ENCODE measurements at places on chromosomes 2 and 18. TPM values are rescaled to one million over a fixed set of nuclear protein-coding genes. Genes with fewer than 3 reads are reported as not detected.

DNA sequence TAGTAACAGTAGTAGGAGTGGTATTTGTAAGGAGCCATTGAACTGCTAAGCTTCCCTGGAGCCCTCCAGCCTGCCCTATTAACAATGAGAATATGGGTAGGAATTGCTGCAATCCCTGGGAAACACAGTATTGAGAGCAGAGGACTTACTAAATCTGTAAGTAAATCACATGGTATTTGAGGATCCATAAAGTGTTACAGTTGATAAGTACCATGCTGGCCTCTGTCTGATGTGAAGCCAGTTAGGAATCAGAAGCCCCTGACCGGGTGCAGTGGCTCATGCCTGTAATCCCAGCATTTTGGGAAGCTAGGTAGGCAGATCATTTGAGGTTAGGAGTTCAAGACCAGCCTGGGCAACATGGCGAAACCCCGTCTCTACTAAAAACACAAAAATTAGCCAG is 224.6 kb downstream of the C1D start:
- no peak for DNase-seq

DNA sequence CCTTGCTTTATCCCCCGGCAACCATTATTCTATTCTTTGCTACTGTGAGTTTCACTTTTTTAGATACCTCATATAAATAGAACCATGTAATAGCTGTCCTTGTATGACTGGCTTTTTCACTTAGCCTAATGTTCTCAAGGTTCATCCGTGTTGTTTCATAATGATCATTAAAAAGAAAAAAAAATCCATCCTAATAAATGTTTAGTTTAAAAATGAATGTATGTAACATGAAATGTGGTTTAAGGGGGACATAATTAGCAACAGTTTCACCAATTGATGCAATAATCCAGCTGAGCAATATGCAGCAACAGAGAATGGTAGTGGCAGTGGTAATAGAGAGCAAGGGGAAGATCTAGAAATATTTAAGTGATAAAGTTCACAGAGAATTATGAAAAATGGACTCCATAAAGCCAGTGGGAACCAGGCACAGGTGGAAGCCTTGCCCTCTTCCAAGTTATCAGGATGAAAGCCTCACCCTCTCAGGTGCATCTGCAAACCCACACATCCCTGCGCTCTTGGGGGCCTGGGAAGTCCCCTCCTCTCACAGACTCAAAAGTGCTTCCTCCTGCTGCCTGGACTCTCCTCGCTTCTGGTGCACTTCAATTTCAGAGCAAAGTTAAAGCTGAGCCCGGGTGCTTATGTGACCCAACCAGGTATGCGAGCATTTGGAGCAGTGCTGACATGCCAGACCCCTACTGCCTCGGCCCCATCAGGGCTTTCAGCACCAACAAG is 1403.3 kb upstream of the SLC39A10 start:
- no peak for DNase-seq

GRCh38 chr2:54285451-54285850 is 29.4 kb upstream of the TSPYL6 start:
- no peak for DNase-seq

DNA sequence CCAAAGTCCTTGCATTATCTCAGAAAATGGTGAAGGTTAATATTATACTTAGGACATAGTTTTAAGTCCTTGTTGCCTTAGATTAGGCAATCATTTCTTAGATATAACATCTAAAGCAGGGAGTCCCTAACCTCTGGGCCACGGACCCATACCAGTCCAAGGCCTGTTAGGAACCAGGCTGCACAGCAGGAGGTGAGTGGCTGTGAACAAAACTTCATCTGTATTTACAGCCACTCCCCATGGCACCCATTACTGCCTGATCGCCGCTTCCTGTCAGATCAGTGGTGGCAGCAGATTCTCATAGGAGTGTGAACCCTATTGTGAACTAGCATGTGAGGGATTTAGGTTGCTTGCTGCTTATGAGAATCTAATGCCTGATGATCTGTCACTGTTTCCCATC is 86.5 kb upstream of the MYO3B start:
- DNase-seq, result no peak

DNA sequence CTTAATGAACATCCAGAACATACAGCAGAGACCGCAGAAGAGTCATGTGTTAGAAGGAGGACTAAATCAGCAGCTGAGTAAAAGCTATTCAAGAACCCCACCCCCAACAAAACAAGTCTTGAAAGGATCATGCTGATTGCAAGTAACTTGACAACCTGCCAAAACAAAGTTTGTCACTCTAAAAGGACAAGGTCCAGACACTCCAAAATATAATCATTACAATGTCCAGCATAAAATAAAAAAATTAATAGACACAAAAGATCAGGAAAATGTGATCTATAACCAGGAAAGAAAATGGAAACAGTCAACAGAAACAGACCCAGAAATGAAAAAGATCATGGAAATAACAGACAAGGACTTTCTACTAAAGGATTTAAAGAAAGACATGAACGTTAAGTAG is 28.5 kb downstream of the CCDC88A start:
- no peak for DNase-seq

DNA sequence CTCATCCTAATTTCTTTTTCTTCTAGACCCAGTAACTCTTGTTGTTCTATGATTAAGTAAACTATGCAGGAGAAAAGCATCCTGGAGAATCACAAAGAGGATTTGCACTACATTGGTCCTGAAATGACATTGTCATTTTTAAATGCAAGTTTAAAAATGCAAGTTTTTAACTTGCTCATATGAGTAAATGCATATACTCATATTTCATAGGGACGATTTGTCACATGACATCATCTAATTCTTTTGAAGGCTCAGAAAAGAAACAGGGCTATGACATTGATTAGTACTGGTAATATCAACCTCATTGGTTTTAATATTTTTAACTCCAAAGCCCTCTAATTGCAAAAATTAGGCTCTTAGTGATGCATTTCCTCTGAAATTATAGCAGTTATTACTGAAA is 324.4 kb downstream of the LRRTM1 start:
- no peak for DNase-seq

DNA sequence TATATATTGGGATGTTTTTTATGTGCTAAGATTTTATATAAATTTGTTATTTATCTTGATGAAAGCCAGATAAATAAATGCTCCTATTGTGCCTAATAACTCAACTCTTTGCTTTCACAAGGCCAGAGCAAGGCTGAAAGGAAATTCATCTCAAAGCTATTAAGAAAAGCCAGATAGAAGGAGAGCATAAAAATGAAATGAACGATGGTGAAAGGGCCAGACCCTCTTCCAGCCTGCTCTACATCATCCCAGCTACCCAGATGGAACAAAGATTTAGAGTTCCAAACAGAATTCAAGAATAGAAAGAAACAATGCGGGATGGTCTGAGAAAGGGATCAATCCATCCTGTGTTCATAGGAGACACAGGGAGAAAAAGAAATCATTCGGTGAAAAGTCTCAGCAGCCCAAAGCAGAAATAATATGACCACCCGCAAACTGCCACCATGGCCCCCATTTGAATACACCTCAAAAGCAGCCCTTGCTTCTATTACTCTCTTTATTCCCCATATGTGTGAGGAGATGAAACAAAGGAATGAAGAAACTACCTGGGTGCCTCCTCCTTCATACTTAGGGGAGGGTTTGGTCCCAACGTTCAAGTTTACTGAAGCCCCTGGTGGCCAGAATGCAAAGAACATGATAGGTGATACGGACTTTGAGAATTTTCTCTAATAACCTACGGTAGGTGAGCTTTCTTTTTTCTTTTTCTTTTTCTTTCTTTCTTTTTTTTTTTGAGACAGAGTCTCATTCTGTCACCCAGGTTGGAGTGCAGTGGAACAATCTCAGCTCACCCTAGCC is 110.1 kb upstream of the FBXO11 start:
- DNase-seq, result no peak

GRCh38 chr2:235270291-235270690 is 223.6 kb upstream of the AGAP1 start:
- DNase-seq, result no peak

DNA sequence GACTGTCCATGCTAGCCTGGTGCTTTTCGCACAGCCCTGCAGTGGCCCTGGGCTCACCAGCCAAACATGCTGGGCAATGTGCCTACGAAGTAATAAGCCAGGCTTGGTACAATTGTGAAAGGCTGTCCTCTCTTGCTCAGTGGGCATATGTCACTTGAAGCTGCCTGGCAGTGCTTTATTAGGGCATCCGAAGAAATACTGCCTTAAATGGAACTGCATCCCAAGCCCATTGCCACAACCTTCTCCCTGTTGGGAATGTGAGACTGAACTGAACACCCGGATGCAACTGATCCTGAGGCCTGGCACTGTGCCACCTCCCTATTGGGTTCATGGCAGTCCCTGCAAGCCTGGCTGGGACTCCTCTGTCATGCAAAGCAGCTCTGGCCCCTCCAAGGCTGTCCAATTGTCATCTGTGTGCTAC is 15.9 kb downstream of the CAPG start:
- DNase-seq, result no peak

- no peak for DNase-seq
These were observed 1274.5 kb upstream of the CRIM1 start for GRCh38 chr2:35081001-35081621.

DNA sequence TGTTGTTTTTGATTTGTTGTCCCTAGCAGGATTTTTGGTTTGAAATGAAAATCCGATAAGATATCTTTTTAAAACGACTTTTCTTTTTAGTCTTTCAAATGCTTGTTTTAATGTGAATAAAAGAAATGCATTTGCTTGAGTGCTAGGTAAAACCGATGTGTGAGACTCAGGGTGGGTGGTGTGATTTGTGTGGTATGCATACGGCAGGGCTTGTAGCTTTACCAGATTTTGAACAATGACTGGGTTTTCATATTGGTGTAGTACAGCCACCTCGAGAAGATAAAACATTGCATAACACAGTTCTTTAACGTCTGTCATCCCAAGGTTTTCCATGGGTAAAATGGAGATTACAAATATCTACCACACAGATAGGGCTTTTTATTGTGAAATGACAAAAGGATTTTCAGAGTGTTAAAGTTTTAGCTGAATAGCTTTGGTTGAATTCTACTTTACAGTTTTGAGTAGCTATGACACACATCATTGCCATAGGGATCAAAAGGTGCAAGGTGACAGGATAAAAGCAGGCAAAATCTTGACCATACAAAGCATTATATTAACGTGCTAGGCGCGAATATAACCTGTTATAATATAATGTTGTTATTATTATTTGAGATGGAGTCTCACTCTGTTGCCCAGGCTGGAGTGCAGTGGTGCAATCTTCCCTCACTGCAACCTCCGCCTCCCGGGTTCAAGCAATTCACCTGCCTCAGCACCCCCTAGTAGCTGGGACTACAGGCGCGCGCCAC is 824 bp upstream of the ZNF638 start:
- no peak for DNase-seq

DNA sequence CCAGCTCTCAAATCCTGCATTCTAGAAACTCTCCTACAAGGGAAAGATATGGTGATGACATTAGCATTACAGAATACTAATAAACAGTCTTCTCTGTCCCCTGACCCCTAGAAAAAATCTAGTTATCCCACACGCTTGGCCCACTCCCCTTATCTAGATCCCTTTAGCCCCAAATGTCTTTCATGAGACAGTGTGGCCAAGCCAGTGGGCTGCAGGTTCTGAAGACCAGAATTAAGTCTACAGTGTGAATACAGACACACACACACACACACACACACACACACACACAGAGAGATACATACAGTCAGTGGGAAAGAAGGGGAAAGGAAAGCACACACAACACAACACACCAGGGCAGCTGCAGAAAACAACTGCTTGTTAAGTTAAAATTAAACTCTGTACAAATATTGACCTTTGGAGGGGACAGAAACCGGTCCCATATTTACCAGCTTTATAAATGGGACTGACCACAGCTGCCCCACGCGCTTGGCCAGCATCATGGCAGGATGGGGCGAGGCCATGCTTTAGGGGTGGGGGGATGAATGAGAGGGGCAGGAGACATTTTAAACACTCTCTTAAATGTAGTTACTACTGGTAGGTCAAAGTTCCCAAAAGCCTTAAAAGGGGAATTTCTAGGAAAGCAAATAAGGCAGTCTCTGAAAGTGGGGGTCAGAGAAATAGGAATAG is 49.1 kb downstream of the NHEJ1 start:
- peak; percentile 63 for DNase-seq

DNA sequence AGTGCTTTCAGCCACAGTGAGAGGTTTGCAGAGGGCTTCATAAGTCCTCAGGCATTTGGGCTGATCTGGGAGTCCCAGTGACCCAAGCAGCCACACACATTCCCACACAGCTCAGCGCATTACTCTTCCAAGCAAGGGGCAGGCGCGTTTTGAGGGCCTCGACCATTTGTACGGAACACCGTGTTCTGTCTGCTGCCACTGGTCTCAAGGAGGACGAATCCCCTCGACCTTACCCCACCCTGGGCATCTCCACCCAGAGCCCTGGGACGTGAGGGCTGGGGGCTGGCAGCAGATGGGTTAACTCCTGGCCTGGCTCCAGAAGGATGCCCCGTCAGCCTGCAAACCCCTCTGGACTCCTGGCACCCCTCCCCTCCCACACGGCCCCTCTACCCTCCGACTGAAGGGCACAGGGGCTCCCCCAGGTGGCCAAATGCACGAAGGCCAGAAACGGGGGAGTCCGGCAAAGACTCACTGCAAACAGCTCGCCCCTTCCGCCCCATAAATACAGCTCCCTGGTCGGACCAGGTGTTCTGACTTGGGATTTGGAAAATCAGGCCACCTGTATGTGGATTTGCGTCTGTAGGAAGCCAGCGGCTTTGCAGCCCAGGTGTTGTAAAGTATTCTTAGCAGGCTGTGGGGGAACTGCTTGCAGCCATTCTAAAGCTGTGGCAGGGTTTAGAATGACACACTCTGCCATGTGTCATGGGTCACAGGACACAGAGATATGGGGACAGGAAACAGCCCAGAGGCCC is 33.6 kb upstream of the PTMA start:
- peak; percentile 76 for DNase-seq

GRCh38 chr2:122423934-122424333 is 668.5 kb downstream of the TSN start:
- DNase-seq, result no peak

DNA sequence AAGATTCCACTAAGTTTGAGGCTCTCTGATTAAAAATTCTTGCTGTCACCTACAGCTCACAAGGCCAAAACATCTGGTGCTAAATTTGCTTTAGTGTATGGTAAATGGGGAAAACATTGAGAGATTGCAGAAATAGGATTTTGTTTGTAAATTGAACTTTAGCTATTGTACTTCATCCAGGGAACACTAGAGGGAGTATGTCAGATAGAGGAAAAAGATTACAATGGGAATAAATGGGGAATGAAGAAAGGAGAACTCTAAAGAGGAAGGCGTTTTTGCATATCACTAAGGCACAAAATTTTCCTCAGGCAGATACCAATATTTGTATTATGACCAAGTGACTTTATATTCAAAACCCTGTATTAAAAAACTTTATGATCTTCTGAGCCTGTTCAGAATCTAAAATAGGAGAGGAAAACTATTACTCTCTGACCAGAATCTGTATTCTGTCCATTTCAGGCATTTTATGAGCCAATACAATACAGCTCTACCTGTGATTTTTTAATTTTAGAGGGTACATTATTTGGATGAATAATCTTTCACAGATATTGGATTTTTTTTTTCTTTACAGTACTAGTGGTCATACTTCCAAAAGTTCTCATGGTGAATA is 52.3 kb upstream of the ITGB6 start:
- no peak for DNase-seq

GRCh38 chr2:62760555-62760954 is 55.0 kb downstream of the EHBP1 start:
- no peak for DNase-seq

- DNase-seq, result no peak
These were observed 126.2 kb downstream of the PDE1A start for GRCh38 chr2:182300608-182301007.

GRCh38 chr2:23625726-23626125 is 240.7 kb downstream of the KLHL29 start:
- no peak for DNase-seq

The RFX8 gene
- total RNA-seq, result not detected

The GAREM2 gene
- 15.6 TPM for total RNA-seq

The CHRNG gene
- not detected for total RNA-seq

The SIX2 gene
- 1.9 TPM for total RNA-seq

The CNTNAP5 gene
- total RNA-seq, result 0.07 TPM
